Calu3 (cell line): ENCODE measurements at places on chromosomes 2 and 18. TPM values are rescaled to one million over a fixed set of nuclear protein-coding genes. Genes with fewer than 3 reads are reported as not detected.

DNA sequence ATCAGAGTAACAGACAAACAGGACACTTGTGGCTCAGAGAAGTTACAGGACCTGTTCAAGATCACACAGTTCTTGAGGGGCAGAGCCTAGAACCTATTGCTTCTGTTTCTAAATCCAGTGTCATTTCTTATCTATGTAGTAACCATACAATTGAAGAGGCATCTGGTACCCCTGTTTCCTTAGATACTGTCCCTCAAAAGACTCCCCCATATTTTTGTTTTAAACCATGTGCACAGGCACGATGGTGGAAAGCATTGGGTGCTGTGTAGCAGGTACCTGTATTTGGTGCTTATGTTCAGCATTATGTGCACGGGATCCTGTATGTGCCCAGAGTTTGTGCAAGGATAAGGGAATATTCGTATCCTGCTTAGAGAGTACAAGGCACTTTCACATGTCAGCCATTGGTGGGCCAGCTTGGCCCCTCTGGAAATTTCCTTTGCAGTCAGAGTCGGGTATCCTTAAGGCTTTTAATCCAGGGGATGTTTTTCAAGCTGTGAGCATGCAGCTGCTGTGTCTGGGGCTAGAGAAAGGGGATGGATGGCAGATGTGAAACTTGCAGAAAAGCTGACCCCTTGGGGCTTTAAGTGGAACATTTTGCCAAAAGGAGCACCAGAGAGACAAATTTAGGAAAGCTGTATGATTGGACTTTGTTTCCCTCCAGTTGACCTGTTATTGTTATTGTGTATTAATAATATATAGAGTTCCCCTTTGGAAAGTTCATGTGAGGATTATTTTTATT lies 2.1 kb downstream of the LBH start:
- H3K4me3 ChIP-seq, result peak overlapping the region; percentile 73
- H3K36me3 ChIP-seq, result peaks cover 23% of the 10 kb centered on the region
- no peak for DNase-seq
- H3K4me1 ChIP-seq, result peaks cover 14% of the 10 kb centered on the region

DNA sequence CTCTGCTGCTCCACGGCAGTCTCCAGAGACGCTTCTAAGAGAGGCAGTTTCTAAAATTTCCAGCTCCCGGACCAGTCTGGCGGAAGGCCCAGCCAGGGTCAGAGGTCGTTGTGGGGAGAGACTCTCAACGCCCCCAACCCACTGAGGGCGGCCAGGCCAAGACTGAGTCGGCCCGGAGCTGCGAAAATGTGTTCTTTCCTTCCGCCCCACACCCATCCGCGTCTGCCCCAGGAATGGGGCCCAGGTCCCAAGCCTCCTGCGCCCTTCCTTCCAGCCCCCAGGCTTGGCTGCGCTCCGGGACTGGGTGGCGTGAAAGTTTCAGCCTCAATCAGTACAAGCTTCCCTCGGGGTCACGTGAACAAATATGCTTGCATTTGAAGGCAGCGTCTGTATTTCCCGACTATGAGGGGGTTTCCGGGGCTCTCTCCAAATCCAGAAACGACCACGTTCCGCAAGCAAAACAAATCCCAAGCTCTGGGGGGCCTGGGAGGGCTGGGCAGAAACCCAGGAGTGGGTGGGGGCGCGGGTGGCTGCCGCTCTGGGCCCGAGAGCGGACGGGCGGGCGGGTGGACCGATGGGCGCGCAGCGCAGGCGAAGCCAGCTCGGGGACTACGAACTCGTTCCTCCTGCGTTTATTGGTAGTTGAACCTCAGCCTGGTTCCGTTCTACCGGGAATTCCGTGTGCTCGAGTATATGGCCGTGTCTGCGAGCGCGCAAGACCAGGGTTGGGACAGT lies 3.3 kb downstream of the HOXD3 start:
- H3K36me3 ChIP-seq, result no peaks in the 10 kb centered on the region
- no peak overlapping the region for H3K4me3 ChIP-seq
- H3K27me3 ChIP-seq, result peaks cover 12% of the 10 kb centered on the region
- H3K27ac ChIP-seq, result no peak overlapping the region
- H3K4me1 ChIP-seq, result no peaks in the 10 kb centered on the region

- peak overlapping the region; percentile 74 for H3K27ac ChIP-seq
- no peak for DNase-seq
- no peaks in the 10 kb centered on the region for H3K27me3 ChIP-seq
- peak overlapping the region; percentile 99 for H3K4me3 ChIP-seq
- peaks cover 7% of the 10 kb centered on the region for H3K4me1 ChIP-seq
These were observed 703 bp downstream of the UGGT1 start for GRCh38 chr2:128091726-128092080.

DNA sequence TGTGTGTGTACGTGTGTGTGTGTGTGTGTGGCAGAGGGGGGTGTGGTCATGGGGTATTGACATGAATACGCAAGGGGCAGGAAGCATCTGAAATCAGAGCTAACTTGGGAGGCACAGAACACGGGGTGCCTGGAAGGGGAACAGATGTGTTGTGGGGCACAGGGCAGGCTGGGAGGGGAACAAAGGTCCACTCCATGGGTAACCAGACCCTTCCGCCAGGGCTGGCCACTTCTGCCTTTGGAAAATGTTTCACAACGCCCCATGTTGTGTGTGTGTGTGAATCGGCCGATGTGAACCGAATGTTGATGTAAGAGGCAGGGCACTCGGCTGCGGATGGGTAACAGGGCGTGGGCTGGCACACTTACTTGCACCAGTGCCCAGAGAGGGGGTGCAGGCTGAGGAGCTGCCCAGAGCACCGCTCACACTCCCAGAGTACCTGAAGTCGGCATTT lies at the start of gene SLC11A1:
SLC11A1 (plus strand) TSS at position 358 of the 451 bp plus-strand sequence. CDS start 96 bp downstream, outside the sequence.
- DNase-seq, result no peak
- peaks cover 24% of the 10 kb centered on the region for H3K4me1 ChIP-seq
- H3K27me3 ChIP-seq, result peaks cover 26% of the 10 kb centered on the region
- H3K4me3 ChIP-seq, result no peak within 1 kb of the TSS

GRCh38 chr2:139378373-139378772 lies 598.2 kb upstream of the NXPH2 start:
- no peak for DNase-seq
- H3K4me3 ChIP-seq, result no peak overlapping the region
- no peaks in the 10 kb centered on the region for H3K36me3 ChIP-seq
- no peaks in the 10 kb centered on the region for H3K27me3 ChIP-seq

DNA sequence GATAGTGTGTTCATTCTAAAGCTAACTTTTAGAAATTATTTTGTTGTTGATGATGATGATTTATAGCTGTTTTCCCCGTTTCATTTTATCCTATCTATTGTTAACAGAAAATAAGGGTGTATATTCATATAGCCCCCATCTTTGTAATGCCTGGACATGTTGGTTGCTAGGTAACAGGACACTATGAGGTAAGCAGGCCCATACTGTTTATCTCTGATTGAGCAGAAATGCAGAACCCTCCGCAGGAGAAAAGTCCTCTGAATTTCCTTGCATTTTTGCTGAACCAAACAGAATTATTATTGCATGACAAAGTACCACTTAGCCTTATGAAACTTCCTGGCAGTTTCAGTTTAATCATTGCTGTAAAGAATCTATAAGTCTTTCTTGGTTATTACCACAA lies 339.4 kb downstream of the DCC start:
- no peaks in the 10 kb centered on the region for H3K36me3 ChIP-seq
- no peaks in the 10 kb centered on the region for H3K4me1 ChIP-seq
- H3K27me3 ChIP-seq, result no peaks in the 10 kb centered on the region
- no peak overlapping the region for H3K27ac ChIP-seq
- no peak for DNase-seq

DNA sequence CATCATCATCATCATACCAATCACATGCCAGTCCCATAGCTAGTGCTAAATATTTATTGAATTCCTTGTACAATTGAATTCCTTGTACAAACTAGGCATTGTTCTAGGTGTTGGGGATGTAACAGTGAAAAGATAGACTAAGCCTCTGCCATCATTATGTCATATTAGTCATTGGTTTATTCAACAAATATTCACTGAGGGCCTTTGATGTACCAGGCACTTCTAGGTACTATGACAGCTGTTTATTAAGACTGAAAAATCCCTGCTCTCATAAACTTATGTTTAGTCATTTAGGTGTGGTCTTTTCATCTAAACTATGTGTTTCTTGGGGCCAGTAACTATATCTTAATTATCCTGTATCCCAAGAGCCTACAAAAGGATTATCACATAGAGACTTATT lies 412.3 kb upstream of the ETAA1 start:
- no peaks in the 10 kb centered on the region for H3K4me1 ChIP-seq
- H3K27ac ChIP-seq, result no peak overlapping the region
- H3K27me3 ChIP-seq, result no peaks in the 10 kb centered on the region
- H3K4me3 ChIP-seq, result no peak overlapping the region

DNA sequence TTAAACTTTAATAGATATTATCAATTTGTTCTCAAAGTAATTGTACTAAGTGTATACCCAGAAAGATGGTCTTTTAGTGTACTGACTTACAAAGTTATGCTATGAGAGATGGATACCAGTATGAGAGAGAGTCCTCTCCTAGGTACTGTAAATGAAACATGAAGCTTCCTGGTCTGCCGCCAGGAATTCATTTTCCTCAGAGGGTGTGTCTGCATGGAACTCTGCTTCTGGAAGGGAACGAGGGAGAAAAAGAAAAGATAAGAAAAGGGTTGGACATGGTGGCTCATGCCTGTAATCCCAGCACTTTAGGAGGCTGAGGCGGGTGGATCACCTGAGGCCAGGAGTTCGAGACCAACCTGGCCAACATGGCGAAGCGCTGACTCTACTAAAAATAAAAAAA lies 2.2 kb upstream of the SSB start:
- peaks cover 18% of the 10 kb centered on the region for H3K36me3 ChIP-seq
- DNase-seq, result no peak
- no peaks in the 10 kb centered on the region for H3K4me1 ChIP-seq
- no peak overlapping the region for H3K27ac ChIP-seq

DNA sequence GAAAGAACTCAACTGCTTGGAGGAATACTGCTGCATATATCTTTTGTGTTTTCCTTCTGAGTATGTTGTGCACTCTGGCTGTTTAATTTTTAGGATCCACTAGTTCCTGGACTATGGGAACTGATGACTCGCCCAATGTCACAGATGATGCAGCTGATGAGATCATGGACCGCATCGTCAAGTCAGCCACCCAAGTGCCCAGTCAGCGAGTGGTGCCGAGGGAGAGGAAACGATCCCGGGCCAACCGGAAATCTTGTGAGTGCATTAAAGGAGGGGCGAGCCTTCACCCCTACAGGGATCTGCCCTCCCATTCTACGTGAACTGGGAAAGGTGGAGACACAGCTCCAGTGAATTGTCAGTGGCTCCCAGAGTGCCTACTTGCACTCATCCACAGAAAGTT lies 59.6 kb downstream of the TPGS2 start:
- H3K4me1 ChIP-seq, result peaks cover 16% of the 10 kb centered on the region
- H3K36me3 ChIP-seq, result no peaks in the 10 kb centered on the region
- H3K27ac ChIP-seq, result no peak overlapping the region
- H3K27me3 ChIP-seq, result no peaks in the 10 kb centered on the region
- H3K4me3 ChIP-seq, result no peak overlapping the region

The GKN2 gene
- not detected in 2 replicates for total RNA-seq

The C2orf66 gene
- 0.35 and 0.37 TPM in 2 replicates for total RNA-seq

The PCBP1 gene
- 252 and 260 TPM in 2 replicates for total RNA-seq

The PROC gene
- total RNA-seq, result 0.59 TPM in 1 of 2 replicates, not detected in the other

The PRKAG3 gene
- total RNA-seq, result not detected in 2 replicates

The FBLN7 gene
- 0.27 and 0.73 TPM in 2 replicates for total RNA-seq

The REEP1 gene
- 4.7 and 5.3 TPM in 2 replicates for total RNA-seq

The ALK gene
- total RNA-seq, result not detected in 2 replicates
